ENCODE measurements at places on chromosomes 5 and 9.

DNA sequence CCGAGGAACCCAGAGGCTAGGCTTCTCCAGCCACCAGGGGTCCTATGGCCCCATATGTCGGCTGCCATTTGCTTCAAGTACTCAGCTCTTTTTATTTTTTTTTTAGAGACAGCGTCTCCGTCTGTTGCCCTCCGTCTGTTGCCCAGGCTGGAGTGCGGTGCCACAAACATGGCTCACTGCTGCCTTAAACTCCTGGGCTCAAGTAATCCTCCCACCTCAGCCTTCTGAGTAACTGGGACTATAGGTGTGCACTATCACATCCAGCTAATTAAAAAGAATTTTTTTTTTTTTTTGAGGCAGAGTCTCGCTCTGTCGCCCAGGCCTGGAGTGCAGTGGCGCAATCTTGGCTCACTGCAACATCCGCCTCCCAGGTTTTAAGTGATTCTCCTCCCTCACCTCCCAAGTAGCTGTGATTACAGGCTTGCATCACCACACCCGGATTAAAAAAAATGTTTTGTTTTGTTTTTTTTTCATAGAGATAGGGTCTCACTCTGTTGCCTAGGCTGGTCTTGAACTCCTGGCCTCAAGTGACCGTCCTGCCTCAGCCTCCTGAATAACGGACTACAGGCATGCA is 8.9 kb downstream of the CERCAM start:
- no peak for DNase-seq

GRCh38 chr5:163978897-163979296 is 473.5 kb downstream of the MAT2B start:
- DNase-seq: no peak

DNA sequence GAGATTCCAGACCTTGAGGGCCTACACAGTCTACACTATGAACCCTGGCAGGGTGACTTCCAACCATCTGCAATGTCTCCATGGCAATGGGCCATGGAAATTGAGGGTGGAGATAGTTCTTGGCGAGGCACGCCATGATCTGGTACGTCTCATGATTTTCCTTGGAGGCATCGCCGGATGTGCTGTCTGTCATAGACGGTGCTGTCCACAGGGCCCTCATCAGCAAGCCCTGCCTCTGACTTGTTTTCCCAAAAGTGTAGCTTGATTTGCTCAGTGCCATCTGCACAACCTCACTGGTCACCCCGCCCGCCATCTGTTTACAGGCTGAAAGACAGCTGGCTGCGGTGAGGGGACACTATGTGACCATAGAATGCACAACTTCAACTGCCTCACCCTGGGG is 73.5 kb downstream of the BOD1 start:
- DNase-seq: no peak

DNA sequence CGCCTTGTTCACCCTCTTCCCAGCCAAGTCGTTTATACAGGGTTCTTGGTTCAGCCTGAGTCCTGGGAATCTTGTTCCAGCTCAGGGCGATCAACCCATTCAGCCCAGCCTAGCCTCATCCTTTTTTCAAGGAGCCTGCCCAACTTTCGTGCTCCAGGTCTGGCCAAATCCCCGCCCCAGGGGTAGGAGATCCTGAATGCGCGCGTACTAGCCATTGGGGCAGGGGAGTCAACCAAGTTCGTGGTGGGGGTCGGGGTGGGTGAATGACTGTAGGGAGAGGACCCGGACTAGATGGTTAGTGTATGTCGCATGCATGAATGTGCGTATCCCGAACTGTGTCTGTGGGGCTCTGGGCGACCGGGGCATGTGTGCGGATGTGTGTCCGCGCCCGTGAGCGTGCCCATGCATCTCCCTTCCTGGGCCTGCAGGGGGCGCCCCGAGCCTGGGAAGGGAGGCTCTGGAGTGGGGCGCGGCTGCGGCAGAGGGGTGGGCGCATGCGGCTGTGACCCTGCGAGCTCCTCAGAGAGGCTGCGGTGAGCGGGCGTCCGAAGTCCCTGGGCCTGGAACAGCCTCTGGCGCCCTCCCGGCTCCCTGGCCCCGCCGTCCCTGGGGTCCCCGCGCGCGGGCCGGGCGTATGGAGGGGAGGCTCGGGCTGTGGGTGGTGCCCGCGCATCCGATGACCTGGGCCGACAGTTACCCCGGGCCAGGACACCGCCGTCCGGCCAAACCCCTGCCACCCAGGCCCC is 8.7 kb downstream of the CCL21 start:
- peak; percentile 55 for DNase-seq

DNA sequence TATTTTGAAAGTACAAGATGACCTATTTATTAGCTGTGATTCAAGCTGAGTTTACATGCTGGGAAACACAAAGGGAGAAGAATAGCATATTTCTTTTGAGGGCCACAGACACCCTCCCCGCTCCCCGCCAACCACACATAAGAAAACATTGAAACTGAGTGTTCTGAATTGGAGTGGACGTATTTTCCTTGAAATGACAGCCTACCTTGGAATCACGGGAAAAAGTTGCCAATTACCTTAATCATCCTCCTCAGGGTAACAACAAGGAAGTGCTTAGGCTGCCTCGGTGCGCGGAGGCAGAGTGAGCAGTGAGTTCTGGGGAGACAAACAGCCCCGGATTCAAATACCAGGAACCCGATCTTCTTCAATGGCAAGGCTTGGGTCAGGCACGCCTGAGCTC is 31.4 kb downstream of the CFAP77 start:
- DNase-seq: no peak

GRCh38 chr5:148776780-148777179 is 49.6 kb upstream of the ADRB2 start:
- DNase-seq: no peak

DNA sequence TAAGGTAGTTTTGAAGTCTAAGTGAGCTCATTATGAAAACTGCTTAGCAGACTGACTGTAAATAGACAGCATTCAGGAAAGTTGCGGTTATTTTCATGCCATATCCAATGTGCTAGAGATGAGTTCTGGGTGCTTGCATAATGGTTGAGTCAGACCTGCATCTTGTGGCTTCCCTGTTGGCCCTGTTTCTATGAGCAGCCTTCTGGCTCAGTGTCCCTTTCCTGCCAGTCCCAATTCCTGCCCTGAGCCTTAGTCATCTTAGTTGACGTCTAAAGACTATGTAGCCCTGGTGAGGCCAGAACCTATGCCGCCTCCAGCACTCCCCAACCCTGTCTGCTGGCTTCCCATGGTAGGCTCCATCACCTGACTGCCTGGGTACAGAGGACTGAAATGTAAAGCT is 76.3 kb upstream of the TNFSF8 start:
- DNase-seq: no peak

- no peak for DNase-seq
Observed at GRCh38 chr5:65061250-65061973, 292.7 kb downstream of the CWC27 start.

DNA sequence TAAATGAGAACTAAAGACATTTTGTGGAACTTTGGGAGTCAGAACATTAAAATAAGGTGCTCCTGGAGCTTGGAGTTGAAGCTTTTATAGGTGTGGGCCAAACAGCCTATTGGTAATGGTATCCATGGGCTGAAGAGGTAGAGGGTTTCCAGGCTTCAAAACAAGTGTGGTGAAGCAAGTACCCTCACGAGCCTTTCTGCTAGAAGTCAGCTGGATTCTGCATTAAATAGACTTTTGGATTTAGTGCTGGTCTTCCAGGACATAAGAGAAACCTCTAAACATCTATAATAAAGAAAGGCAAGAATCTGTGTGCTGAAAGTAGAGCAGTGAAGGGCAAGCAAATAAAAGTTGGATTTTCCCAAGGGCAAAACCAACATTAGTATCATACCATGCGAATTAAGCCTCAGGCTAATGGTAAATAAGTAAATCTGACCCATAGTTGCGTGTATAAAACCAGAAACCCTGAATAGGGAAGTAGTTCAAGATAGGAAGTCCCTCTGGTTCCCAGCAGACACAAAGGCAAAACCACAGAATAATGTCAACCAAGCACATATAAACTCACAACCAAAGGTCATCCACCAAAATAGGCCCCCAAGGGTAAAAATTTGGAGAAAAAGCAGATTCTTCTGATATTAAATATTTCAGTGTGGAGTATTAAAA is 306.3 kb downstream of the TLE4 start:
- DNase-seq: no peak

- peak; percentile 43 for DNase-seq
Observed at GRCh38 chr9:136644593-136645351, 17.9 kb upstream of the EGFL7 start.

DNA sequence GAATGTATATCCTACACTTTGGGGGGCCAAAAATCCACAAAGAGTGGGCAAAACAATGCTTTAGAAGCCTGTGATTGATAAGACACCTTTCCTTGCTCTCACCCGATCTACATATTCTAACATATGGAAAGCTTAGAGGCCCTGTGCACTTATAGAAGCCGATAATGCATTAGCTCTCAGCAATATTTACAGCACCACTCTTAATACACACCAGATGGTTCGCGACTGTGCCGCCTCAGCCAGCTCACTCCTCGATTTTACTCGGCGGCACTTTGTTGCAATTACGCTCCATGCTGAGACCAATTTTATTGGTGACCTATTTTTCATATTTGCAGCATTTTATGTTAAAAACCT is 18.8 kb downstream of the NR2F1 start:
- no peak for DNase-seq

- peak; percentile 63 for DNase-seq
Observed at GRCh38 chr5:133423618-133424282, 188.6 kb downstream of the FSTL4 start.

GRCh38 chr5:98651715-98652114 is 121.7 kb upstream of the RGMB start:
- no peak for DNase-seq

GRCh38 chr5:164002628-164003027 is 497.2 kb downstream of the MAT2B start:
- DNase-seq: no peak

GRCh38 chr5:16834029-16834428 is 102.1 kb downstream of the MYO10 start:
- no peak for DNase-seq

DNA sequence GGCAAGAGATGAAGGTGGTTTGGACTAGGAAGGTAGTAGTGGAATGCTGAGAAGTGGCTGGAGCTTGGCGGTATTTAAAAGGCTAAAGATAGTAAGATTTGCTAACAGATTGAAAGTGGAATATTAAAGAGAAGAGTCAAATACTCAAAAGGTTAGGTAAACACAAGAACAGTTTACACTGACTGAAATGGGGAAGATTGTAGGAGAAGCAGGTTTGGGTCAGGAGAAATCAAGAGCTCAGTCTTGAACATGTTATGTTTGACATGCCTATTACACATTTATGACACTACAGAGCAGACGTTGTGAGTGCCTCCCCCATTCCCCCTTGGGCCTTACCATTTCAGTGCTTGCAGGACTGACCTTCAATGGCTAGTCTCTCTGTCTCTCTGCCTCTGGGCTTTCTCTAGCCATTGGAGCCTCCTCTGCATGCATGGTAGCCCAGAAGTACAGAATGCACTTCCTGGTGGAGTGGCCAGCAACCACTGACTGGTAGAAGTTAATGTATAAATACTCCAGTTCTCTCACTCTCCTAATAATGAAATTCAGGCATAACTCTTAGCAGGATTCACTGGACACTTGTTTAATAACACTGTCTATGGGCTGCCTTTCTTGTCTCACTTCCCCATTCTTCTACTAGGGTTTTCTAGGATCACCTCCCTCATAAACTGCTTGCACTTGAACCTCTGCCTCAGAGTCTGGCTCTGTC is 56.8 kb downstream of the HMGCS1 start:
- no peak for DNase-seq

DNA sequence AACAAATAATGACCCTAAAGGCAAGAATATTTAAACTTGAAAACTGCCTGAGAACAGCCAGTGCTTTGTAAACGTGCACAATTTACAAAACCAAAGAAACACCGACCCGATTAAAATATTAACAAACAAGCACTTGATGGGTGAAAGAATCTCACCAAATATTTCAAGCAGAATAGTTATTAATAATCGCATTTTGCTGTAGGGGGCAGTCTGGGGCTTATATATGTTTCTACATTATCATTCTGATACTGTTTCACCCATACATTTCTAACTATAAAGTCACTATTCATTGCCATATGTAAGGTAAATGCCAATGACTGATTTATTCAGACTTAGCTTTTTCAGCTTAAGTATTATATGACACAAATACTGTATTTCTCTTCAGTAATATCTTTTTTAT is 37.7 kb downstream of the UBAP2 start:
- no peak for DNase-seq

DNA sequence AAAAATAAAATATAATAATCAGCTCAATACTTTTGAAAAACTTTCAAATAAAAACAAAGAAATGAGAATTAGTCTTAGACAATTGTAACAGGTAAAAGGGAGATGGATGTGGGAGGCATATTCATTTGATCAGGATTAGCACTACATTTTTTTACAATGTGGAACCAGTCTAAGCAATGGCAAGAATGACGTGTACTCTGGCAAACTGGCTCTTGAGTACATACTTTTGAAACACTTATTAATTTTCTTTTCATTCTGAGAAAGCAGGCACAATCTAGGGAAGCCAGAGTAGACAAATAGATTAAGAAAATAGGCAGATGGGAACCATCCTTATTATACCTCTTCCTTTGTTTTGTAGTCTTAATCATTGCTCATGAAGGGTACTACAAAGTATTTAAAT is 79.7 kb downstream of the MEF2C start:
- no peak for DNase-seq

DNA sequence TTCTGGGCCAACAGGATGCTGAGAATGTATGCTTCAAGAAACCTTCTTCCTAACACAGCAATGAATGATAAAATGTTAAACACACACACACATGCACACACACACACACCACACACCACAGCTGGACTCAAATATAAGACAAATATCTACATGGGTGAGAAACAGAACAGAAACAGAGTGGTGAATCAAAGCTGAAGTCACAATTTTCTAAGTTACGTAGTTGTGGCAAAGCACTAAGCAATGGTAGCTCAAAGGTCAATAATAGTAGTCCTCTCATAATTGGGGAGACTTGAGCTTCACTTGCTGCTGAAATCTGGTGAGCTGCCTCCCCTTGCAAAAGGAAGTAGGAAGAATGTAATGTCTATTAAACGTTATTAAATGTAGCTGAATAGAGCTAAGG is 33.7 kb upstream of the ITGA1 start:
- no peak for DNase-seq

DNA sequence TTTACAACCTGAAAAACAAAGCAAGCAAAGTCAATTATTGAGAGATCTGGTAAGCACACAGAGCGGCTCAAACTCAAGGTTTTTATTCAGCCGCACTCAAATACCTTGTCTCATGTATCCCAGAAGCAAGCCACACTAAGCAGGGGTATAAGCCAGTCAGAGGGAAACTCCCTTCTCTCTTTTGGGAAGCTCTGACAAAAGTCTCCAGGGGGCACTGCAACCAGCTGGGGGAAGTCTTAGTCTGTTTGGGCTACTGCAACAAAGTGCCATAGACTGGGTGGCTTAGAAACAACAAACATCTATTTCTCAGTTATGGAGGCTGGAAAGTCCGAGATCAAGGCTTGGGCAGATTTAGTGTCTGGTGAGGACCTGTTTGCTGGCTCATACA is 246.0 kb downstream of the ENC1 start:
- no peak for DNase-seq
